NCI-H446 (cell line): ENCODE measurements at places on chromosomes 1 and 21.

- no peak for DNase-seq
Observed at GRCh38 chr1:28416509-28417194, 47.1 kb downstream of the PHACTR4 start.

DNA sequence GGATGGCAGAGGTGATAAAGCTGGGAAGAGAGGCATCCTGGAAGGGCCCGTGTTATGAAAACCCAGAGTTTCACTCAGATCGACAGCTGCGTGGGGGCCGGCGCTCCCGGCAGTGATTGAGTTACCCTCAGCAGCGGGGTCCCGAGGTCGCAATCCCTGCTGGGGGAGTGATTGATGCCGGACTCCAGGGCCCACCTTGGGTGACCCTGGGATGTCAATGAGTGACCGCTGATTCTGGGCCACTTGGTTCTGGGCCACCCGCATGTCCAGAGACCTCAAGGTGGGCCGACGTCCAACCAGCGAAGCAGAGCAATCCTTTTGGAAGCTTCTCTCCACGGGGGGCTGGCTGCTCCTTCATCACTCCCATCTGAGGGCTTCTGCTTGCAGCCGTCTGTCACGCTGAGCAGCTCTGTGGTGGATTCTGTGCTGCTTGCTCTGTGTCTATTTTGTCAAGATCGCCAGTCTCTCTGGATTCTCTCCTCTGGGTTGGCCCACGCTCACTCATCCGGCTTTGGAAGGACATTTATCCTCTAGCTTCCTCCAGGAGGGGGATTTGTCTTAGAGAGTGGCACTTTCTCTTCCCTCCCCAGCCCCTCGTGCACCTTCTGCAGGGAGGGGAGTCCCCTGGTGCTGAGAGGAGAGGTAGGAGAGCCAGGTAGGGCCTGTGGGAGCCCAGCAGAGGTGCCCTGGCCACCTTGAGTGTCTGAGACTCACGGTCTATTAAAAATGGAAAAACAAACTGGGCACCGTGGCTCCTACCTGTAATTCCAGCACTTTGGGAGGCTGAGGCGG lies 110.9 kb upstream of the C1orf174 start:
- no peak for DNase-seq

- no peak for DNase-seq
Observed at GRCh38 chr1:8529901-8530300, 212.0 kb downstream of the SLC45A1 start.

- no peak for DNase-seq
Observed at GRCh38 chr1:169890761-169891538, 2.7 kb downstream of the SCYL3 start.

DNA sequence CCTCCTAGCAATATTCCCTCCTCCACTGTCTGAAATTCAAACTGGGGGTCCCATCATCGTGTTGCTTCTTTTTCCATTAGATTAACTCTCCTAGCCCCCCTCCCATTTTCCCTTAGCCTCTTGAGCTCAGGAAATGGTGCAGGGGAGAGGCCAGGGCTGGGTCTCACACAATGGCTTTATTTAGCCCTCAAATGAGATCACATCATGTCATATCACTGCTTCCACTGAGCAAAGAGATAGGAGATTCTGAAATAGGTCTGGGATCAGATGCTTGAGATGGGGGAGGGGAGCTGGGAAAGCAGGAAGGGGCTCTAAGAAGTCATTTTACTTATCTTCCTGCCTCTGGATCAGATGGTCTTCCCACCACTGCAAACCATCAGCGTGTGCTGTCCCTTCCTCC lies 17.8 kb upstream of the ARHGEF2 start:
- DNase-seq, result no peak

DNA sequence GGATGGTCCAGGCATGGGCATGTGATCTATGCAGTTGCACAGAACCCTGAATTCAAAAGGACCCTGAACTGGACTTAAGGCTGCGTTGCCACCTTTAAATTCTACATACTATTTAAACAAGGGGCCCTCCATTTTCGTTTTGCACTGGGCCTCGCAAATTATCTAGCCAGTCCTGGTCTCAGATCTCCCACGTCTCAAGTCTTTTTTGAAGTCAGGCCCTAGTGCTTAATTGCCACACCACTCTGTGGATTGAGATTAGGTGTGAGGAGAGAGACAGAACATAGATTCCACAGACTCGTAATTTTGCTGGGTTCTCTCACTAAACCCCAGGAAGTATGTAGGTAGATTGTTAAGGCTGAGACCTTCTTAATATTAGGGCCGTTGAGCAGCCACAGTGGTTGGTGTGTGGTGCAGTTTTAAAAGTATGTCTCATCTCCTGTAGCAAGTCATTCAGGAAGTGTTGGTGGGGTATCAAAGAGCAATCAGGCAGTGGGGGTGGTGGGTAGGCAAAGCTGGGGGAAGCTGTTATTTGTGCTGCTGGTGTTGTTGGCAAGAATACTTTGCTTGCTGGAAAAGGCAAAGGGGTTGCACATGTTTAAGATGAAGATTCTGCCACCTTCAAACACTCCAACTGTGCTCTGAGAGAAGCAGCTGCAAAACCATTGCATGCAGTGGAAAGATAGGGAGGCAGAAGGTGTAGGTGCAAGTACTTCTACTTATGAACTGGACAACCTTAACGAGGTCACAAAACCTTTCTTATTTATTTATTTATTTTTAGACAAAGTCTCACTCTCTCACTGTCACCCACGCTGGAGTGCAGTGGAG lies 11.2 kb downstream of the CD84 start:
- no peak for DNase-seq

DNA sequence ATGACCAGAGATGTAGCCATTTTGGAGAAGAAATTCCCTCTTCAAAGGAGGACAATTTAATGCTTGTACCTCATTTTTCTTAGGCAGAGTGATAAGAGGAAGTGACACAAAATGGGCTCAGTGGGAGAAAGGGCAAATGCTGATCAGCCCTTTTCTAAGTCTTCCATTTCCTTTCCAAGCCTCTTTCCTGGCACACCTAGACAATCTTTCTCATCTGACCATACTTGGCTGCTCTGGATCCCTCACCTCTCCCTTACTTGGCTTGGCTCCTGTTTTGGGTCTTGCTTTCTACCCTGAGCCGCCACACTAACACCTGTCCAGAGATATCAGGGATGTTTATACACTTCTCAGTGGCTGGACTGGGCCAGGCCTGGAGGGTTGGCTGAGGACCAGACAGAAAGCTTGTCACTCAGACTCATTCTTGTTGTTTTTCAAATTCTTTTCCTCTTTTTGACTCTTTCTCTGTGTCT lies 13.1 kb downstream of the TXNIP start:
- DNase-seq, result no peak

DNA sequence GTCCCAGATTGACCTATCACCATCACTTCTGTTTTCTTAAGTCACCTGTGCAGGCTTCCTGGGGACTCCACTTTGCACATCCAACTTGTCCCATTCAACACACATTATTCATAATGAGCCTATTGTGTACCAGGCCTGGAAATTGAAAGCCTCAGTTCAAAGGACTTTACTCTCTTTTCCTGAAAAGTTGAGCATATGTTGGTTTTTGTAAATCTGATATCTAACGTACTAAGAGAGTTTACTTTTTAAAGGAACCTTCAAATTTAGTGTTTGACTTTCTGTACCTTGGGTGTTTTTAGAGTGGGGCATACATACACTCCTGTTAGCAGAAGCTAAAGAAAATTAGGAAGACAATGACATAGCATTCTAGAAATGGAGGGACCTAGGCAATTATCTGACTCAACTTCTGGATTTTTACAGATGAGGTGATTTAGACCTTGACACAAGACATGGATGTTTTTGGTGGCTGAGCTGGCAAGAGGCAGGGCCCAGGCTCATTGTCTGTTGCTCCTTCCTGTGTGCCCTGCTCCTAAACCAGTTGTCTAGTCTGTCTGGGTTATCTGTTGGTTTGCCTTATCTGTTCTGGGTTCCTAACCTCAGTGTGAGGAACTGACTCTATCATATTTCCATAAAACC lies 336.5 kb downstream of the RPS6KC1 start:
- no peak for DNase-seq

DNA sequence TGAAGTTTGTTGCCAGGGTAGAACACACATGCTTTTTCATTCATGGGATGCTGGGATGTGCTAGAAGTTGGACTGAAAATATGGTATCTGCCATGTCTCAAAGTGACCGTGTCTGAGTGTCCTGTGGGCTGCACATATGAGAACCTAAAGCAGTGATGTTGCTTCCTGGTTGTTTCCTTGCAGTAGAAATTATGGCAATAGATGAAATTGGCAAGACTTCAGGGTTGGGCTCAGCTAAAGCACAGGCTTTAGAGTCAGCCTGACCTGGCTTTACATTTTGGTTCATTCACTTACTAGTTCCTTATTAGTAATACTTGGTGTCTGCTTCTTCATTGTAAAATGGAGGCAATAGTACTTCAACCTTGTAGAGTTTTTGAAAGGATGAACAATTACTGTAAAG lies 2.2 kb downstream of the LAMC2 start:
- DNase-seq, result no peak

DNA sequence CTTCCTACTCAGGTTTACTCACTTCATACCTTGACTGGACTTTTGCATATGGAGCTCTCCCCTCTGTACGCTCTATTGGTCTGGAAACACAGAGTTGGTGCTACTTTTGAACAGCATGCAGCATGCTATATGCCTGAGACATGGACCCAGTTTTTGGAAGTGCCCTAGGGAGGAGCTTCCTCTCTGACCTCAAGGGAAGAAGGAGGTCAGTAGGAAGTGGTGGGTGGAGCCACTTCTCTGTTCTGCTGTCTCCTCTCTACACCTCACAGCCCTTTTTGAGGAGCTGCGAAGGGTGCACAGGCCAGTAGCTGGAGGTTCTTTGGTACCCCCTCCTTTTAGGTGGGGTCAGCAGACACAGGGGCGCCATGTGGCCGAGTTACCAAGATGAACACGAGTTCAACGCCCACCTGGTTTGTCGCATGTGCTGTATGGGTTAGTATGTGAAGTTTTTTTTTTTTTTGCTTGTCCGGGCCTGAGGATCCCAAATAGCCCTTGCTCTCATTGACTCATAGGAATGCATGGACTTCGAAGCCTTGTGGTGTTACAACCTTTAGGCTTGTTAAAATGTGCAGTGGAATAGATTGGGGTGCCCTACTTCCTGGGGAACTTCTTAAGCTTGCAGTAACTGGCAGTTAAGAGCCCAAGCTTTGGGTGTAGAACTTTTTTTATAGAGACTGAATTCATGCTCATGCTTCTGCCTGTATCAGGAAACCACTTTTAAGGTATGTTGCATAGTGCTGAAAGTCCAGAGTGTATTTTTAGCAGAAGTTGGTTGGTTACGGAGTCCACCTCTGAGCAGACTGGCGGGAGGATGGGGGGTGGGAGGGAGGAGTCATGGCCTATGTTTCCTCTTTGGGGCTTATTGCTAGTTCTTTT lies 10.7 kb downstream of the MACF1 start:
- no peak for DNase-seq

DNA sequence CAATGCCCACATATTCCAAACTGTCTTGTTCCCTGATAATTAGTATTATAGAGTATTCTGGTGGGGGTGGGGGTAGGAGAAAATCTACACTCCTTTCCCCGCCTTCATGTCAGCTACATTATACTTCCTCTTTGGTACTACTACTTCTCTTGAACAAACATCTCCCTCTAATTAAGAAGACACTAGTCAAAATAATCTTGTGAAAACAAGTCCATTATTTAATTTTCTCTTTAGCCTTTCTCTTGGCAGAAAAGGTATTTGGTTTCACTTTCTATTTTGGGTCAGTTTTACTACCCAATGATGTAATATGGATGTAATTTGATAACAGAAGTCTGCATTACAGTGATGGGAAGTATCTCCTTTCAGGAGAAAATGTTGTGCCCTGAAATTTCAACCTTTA lies 22.5 kb downstream of the NTMT2 start:
- DNase-seq, result no peak

DNA sequence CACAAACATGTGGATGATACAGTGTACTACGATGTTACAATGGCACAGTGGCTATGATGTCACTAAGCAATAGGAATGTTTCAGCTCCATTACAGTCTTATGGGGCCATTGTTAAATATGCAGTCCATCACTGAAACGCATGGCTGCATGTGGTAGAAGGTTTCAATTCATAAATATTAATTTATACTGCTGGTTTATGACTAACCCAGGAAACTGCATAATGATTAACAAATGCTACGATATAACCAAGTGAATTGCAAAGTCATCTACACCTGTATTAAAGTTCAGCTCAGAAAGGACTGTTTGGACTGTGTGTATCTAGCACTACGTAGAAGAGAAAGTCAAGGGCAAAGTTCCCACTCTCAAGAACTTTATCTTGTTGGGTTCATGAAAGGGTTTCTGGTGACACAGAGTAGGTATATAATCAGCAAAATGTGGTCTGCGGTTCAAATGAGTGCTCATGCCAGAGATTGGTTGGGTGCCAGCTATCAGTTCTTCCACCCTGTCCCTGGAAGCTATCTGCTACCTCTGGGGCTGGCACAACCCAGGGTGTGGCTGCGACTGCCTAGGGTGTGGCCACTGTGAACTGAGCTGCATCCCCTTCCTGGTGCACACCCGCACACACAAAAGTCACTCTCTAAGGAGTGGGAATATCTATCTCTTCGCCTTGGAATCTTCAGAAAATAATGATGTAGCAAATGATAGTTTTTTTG lies 14.8 kb downstream of the MGST3 start:
- no peak for DNase-seq

GRCh38 chr21:38173276-38174035 lies 83.3 kb upstream of the KCNJ15 start:
- no peak for DNase-seq

DNA sequence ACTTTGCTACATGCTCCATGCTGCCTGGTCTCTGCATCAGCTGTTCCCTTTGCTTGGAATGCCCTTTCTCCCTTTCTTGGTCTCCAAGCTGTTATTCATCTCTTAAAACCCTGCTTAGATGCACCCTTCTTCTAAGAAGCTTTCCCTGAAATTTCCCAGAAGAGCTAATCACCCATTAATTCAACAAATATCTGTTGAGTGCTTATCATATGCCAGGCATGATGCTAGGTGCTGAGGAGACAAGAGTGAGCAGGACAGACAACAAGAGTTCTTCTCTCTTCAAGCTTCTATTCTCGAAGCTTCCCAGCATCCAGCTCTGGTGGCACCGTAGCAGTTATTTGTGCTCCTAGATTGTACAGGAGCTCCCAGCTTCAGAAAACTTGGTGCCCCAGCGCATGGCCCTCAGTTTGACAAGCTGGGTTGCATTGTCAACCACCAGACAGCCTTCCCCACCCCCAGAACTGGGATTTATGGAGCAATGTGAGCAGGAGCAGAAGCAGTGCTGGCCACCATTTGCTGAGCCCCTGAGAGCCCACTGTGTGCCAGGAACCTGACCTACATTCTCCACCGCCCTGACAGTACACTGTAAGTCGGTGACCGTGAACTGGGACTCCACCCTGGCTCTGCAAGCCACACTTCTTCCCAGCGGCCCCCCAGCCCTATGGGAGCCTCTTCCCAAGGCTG lies 68.0 kb upstream of the ACOT11 start:
- no peak for DNase-seq

DNA sequence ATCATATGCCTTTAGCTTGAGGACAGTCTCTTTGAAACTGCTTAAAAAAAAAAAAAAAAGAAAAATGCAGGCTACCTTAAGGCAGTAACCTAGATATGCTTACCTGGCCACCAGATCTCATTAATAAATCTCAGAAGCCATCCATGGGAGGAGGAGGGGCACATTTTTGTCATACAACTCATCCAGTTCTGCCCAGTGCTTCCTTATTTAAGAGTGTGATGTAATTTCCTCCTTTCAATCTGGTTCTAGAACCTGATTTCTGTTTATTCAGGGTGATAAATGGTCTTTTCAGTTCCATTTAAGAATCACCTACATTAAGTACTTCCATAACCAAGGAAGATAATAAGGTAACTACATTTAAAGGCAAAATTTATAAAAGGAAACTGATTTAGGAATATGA lies 6.1 kb downstream of the ERRFI1 start:
- DNase-seq, result no peak
